ENCODE measurements at places on chromosomes 6 and 20.

DNA sequence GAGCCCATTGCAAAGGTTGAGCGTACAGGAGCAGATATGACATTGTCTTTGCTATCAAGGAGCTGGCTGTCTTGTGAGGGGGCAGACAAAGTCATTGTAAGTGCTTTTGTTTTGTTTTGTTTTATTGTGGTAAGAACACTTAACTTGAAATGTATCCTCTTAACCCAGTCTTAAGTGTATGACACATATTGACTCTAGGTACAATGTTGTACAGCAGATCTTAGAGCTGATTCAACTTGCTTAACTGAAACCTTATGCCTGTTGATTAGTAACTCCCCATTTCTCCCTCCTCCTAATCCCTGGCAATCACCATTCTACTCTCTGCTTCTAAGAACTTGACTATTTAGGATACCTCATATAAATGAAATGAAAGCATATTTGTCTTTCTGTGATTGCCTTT lies 429.0 kb downstream of the BMP2 start:
- DNase-seq = no peak

- no peak for DNase-seq
These were observed 9.2 kb downstream of the USP49 start for GRCh38 chr6:41885930-41886329.

DNA sequence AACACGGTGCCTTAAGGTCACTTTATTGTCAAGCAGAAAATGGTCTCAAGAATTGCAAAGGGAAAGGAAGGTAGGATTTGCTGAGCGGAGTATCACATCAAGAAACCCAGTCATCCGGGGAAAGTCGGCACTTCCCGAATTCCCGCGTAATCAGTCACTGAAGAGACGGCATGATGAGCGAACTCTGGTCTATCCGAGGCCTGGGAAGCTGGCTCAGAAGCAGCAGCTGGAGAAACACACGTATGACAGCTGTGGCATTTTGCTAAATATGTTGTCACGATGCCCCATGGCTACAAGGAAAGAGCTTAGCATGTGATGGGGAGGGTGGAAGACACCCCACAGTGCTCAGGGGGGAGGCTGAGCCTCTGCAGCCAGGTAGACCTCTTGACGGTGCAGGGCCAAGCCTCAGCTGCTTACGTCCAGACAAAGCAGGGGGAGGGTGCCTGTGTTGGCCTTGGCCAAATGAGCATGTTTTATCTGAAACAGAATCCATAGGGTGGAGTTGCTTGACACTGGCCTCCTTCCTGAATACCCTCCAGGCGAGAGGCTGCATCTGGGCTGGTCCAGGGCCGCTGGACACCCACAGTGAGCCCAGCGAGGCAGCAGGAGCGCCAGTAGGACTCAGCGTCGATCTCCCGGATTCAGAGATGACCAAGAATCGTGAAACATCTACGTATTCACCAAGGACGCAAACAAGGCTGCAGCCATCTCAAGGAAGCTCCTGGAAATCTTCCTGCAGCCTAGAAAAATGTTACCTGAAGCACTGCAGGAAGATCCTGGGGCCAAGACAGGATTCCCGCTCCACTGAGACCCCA lies 118.8 kb upstream of the AFDN start:
- DNase-seq = no peak

GRCh38 chr6:32167761-32168262 lies 3.4 kb downstream of the EGFL8 start:
- no peak for DNase-seq

DNA sequence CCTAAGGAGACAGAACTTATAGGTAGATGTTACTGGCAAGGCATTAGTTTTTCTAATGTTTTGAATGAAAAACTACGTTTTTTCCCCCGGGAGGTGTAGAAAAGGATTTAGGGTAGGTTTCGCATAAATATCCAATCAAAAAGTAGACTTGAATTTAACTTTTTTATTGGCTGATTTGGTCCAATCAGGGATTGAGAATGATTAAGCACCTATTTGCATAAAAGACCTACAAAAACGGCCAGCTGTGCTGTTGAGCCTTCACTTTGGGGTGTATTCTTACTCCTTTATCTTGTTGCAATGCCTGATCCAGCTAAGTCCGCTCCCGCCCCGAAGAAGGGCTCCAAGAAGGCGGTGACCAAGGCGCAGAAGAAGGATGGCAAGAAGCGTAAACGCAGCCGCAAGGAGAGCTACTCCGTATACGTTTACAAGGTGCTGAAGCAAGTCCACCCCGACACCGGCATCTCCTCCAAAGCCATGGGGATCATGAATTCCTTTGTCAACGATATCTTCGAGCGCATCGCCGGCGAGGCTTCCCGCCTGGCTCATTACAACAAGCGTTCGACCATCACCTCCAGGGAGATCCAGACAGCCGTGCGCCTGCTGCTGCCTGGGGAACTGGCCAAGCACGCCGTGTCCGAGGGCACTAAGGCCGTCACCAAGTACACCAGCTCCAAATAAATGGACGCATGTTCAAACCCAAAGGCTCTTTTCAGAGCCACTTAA lies 113.5 kb upstream of the BTN3A2 start:
- DNase-seq = peak; percentile 81

DNA sequence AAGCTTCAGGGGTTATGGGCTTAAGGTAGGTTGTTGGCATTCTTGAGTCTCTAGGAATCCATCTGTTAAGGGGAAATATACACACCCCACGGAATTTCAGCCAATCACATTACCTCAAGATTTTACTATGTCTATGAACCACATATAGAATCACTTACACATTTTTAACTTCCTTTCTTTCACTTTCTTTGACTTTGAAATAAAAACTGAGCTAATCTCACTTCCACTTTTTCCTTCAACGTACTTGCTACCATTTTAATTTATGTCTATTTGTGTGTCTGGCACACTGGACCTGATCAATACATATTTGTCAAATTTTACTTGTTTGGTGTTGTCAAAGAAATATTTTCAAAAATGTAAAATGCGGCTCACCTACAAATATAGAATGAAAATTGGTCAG lies 545.4 kb upstream of the JAG1 start:
- DNase-seq = no peak

GRCh38 chr6:6654599-6655575 lies 66.4 kb downstream of the LY86 start:
- no peak for DNase-seq

DNA sequence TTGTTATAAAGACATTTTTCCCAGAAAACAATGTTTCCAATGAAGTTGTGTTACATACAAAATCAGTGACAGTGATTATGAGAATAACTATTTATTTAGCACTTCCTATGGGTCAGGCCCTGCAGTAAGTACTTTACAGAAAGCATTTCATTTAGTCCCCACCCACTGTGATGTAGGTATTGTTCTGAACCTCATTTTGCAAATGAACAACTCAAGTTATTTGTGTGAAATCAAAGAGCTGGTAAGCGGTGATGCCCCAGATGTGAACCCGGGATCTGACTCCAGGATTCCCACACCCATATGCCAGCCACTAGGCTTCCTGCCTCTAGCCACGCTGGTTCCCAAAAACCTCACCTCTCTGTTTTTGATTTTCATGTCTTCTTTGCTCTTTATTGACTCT lies 30.9 kb downstream of the FAXC start:
- no peak for DNase-seq

DNA sequence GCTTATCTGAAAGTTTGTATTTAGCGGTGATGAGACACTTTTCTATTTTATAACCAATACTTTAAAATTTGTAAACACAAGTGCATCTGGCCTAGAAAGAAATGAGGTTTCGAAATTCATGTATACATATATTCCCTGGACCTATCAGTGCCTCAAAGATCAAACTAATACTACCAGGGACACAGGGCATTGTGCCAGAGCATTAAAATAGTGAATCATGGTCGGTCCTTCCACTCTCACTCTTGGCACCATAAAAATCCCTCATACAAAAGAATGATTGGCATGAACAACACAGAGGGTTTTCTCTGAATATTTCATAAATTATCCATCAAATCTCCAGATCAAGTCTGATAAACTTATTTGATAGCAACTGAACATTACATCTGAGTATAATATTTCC lies 62.0 kb downstream of the MMUT start:
- no peak for DNase-seq

GRCh38 chr6:120545353-120545752 lies 788.9 kb downstream of the TBC1D32 start:
- no peak for DNase-seq

GRCh38 chr6:14166839-14167238 lies 49.3 kb downstream of the CD83 start:
- no peak for DNase-seq

DNA sequence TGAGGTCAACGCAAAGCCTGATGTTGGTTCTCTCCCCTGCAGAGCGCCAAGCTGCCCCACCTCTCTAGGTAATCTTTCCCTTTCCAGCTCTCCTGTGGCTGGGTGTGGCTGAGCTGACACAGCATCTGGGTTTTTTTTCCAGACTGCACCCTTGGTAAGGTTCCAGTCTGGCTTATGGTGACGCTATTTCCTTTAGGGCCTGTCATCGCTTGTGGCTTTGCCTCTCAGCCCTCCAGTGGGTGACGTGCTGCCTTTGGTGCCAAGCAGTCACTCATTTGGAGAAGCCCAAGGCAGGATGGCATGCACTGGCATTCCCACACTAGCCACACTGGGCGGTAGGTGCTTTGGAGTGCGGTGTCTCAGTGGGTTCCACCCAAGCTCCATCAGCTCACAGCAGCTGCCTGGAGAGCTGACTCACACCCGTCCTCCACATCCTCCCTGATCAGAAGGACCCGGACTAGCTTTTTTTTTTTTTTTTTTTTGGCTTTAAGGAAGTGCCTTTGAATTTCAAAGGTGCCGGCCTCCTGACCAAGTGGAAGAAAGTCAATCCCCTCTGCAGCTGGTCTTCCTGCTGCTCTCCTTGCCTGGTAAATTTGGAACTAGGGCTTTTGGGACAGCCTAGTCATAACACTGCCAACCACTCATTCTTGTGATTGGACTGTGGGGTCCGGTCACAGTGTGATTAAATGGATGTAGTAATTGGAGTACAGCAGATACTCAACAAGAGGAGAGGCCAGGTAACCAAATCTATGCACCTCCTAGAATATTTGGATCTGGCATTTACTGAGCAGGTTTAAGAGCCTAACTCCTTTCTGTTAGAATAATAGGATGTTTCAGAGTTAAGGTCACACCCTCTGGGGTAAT lies 153.6 kb downstream of the CD83 start:
- no peak for DNase-seq

DNA sequence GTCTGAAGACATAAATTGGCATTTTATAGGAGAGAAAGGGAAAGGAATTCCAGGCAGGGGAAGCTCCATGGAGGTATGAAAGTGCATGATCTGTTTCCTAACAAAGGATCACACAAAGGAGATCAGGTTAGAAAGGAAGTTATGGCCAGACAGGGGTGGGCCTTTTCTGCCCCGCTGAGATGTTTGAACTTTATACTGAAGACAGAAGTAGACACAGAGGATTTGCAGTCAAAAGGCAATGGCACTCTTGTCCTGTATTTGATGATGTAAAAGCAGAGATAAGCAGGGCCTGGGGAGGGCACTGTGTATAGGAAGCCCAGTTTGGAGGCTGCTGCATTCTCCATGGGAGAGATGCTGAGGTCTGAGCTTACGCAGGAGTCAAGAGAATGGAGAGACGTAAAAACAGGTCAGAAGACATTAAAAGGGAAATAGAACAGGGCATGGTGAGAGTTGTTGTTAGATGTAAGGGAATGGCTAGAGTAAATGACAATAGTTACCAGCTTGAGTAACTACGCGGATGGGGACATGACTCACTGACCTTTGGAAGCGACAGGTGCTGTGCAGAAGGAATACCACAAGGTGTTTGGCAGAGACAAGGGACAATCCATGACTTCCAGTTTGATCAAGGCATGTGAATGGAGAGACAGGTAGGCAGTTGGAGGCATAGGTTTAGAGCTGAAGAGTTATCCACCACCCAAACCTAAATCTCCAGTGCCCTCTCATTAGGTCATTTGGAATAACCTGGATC lies 190.6 kb upstream of the SASH1 start:
- no peak for DNase-seq
